ENCODE measurements at places on chromosomes 3 and 15. TPM values are rescaled to one million over a fixed set of nuclear protein-coding genes. Genes with fewer than 3 reads are reported as not detected.

Gene SERPINI1
- polyA plus RNA-seq, result 9.9 TPM

Gene ZSCAN2
- 14.3 TPM for polyA plus RNA-seq

Gene COL6A5
- polyA plus RNA-seq, result 0.07 TPM

Gene GABRG3
- polyA plus RNA-seq, result 0.43 TPM

Gene C2CD4B
- 3.1 TPM for polyA plus RNA-seq

Gene POLR2H
- polyA plus RNA-seq, result 41.6 TPM

Gene CPNE9
- polyA plus RNA-seq, result not detected

Gene SCAANT1
- not detected for polyA plus RNA-seq

Gene IL17RE
- 0.97 TPM for polyA plus RNA-seq

Gene GPR176
- polyA plus RNA-seq, result 5.7 TPM

Gene THBS1
- 88.7 TPM for polyA plus RNA-seq

Gene SMAD6
- 4.2 TPM for polyA plus RNA-seq

Gene CD200
- polyA plus RNA-seq, result 15.2 TPM

Gene ARGFX
- polyA plus RNA-seq, result 0.15 TPM

Gene POLQ
- polyA plus RNA-seq, result 3.4 TPM

Gene CRABP1
- polyA plus RNA-seq, result 7.7 TPM

Gene VIPR1
- polyA plus RNA-seq, result 1.2 TPM

Gene ZNF774
- 2.0 TPM for polyA plus RNA-seq

Gene CCK
- 19.5 TPM for polyA plus RNA-seq

Gene TTC21A
- 2.9 TPM for polyA plus RNA-seq

Gene ZNF710
- polyA plus RNA-seq, result 21.4 TPM

Gene FRMD5
- polyA plus RNA-seq, result 0.67 TPM

Gene GPR171
- polyA plus RNA-seq, result 0.31 TPM

Gene C3orf49
- 0.15 TPM for polyA plus RNA-seq

Gene MRAS
- 84.0 TPM for polyA plus RNA-seq

Gene GATM
- 493 TPM for polyA plus RNA-seq

Gene STRA6
- polyA plus RNA-seq, result 0.61 TPM
